Activated gamma-delta T cell (primary cell): ENCODE measurements at places on chromosomes 11 and 22.

DNA sequence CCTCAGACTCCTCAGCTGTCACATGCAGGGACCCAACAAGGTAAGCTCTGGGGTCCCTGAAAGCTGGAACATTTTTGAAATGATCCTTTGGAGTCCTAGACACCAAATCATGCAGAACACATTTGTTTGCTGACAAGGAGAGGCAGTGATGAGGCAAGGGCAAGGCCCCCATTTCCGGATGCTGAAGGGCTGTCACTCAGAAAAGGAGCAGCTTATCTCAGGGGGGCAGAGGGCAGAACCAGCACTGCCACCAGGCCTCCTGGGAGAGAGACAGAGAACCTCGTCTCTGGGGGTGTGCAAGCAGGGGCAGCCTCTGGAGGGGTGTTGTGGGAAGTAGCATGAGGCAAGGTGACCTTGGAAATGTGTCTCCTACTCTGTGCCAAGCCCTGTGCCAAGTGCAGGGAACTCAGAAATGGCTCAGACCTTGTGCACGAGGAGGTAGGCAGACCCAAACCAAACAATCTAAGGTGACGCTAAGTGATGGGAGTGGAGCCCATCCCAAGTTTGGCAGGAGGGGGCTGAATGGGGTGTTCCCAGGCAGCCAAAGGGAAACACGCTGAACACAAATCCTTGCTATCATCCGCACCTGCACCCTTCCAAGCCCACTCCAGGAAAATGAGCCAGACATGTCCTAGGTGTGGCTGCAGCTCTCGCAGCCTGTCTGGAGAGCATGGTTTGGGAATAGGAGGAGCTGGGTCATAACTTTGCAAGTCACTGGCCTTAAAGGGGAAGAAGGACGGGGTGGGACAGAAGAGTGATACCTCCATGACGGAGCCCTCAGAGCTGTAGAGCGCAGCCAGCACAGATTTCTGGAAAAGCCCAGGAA is 94.2 kb downstream of the PDE2A start:
- DNase-seq, result no peak

GRCh38 chr22:24445481-24446259 is 18.3 kb downstream of the ADORA2A start:
- DNase-seq, result no peak

- DNase-seq, result no peak
Measured at GRCh38 chr11:35007277-35007676, 90.9 kb downstream of the PDHX start.

DNA sequence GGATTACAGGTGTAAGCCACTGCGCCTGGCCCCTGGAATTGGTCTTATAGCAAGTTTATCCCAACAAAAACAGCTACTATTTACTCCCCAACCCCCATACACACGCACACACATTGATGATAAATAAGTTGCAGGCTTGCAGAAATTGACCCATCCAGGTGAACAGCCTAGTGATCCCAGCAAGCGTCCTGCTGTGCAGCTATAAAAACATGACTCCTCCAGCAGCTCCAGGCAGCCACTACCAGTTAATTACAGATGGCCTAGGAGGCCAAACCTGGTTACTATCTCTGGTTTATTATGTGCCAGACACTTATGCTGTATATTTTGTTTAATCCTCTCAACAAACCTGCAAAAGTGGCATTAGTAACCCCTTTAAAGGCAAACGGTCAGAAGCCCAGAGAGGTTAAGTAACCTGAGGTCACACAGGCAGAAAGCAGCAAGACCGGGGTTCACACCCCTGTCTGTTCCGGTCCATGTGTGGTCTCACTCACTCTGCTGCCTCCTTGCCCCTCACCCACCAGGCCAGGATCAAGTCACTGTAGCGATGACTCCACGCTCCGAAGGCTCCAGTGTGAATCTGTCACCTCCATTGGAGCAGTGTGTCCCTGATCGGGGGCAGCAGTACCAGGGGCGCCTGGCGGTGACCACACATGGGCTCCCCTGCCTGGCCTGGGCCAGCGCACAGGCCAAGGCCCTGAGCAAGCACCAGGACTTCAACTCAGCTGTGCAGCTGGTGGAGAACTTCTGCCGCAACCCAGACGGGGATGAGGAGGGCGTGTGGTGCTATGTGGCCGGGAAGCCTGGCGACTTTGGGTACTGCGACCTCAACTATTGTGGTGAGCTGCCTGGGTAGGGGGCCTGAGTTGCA is 6.6 kb downstream of the F2 start:
- DNase-seq, result no peak

DNA sequence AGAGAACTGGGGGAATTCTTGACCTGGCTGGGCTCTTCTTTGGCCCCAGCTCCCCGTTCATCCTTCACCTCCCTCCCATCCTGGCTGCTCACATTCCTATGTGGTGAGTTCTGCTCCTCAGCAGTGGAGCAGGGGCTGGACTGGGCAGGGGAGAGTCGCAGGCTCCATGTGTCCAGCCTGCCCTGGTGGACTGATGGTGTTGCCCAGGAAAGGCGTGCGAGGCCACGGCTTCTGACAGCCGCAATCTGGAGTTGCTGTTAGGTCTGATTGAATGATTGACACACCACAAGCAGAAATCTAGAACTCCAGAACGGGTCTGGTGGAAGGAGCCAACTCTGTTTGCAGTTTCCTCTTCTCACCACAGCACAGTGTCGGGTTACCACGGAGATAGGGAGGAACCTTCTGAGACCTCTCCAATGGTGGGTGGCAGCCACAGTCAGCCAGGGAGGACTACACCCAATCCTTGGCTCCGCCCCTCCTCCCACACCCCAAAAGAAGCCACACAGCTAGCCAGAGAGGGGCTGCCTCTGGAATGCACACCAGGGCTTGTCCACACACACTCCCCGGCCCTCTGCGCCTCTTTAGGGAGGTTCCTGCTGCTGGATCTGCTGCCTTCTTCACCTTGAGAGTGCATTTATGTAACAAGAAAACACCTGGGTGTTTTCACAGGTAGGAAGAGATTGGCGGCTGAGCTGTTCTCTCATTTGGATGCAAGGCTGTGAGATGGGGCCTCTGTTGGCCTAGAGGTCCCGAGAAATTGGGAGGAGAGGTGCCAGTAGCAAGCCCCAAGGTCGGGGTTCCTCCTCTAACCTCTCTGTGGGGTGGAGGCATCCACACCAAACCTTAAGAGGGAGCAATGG is 56.4 kb upstream of the CD44 start:
- DNase-seq, result no peak

DNA sequence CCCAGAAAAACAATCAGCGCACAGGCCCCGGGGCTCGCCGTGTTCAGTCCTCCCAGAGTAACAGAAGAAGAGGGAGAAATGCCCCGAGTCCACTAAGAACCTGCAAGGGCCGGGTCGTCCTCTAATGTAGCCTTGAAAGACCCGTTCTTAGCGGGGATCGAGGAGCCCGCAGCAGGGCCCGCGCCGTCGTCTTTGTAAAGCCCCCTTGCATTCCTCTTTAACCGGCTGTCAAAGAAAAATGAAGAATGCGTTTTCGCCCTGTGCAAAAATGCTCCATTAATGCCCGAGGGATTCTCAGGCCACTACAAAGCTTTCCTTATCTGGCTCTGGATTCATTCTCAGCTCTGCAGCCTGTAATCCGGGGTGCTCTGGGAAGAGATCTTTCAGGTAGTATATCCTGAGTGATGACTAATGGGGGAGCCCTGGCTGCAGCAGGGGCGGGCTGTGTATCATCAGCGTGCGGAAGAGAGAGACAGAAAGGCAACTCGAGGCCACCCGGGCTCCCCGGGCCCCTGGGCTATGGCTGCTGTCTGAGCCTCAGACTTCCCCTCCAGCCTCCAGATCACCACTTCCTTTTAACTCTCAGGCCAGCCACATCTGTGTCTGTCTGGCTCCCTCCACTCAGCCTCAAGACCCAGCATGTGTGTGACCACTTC is 78.2 kb downstream of the FBLN1 start:
- no peak for DNase-seq

GRCh38 chr11:68300076-68300830 is 12.1 kb upstream of the LRP5 start:
- DNase-seq, result no peak

- DNase-seq, result no peak
Measured at GRCh38 chr22:45547731-45548130, 45.0 kb downstream of the FBLN1 start.

DNA sequence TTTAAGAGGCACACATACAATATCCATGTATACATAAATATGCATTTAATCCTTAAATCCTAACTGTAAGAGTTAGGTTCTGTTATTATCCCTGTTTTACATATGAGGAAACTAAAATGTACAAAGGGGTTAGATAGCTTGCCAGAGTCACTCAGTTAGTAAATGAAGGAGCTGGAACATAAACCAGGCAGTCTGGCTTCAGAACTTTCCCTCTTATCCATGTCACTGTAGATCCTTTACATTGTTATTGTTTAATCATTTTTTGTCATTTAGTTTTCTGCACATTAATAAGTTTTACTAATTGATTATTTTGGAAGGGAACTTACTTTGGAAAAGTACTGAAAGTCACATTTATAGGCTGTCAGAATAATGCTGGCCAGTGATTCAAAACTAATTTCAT is 282.4 kb downstream of the TMEM135 start:
- no peak for DNase-seq

- DNase-seq, result no peak
Measured at GRCh38 chr22:25482091-25482760, 82.2 kb upstream of the GRK3 start.

DNA sequence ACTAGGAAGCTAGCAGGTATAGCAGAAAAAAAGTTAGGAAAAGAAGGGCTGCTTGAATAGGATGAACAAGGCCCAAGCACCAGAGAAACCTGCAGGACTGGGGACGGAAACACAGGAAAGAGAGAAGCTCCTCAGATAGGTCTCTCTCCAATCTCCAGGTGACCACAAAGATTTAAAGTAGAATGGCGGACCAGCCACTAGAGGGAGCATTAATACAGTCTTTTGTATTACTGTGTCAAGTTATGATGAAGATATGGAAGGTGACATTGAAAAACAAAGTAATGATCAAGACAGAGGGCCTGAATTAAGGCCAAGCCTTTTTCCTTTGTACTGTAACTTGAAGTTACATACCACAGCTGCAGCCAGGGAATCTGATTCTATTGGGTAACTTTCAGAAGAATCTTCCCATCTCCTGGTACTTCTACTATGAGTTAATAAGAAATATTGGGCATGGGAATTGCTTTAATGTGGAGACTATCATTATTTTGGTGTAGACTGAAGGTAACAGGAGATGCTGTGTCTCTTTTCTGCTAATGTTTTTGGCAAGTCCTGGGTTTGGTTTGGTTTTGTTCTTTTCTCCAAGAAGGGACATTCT is 33.8 kb downstream of the OR2AG2 start:
- no peak for DNase-seq

- no peak for DNase-seq
Measured at GRCh38 chr11:103016031-103016430, 60.5 kb upstream of the MMP13 start.

- DNase-seq, result no peak
Measured at GRCh38 chr11:36235750-36236149, 53.5 kb downstream of the COMMD9 start.

- DNase-seq, result no peak
Measured at GRCh38 chr11:45523760-45524159, 141.7 kb downstream of the CHST1 start.

GRCh38 chr22:19079691-19080090 is 42.5 kb downstream of the DGCR2 start:
- DNase-seq, result no peak

DNA sequence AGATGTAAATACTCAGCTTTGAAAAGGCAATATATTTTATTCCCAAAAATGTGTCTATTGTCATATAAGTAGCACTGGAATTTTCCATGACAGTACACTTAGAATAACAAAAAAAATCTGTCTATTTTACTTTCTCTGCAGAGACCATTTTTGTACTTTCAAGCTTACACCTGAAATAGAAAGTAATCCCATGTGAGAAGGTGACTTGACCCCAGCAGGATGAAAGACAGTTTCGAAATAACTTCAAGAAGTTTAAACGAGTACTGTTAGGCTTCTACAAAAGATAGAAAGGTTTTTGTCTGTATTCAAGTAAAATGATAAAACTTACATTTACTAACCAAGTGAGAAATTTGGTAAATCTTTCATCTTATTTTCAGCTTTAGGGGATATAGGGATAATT is 259.9 kb upstream of the CTSC start:
- DNase-seq, result no peak

DNA sequence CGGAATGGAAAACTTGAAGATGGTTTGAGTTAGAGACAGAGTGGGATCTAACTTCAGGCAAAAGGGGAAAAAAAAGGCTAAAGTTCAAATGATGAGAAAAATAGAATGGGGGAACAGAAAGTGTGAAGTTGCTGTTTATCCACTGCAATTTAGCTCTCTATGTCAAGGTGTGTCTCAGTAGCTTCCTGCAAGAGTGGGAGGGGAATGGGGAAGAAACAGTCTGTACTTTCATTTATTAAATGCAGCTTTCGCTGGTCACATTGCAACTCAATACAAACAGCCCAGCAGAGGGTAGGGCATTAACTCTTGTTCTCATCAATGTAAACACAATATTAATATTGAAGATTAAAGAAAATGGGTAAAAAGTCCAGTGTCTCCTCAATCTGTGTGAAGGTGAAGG is 214.7 kb upstream of the SYN3 start:
- DNase-seq, result no peak

DNA sequence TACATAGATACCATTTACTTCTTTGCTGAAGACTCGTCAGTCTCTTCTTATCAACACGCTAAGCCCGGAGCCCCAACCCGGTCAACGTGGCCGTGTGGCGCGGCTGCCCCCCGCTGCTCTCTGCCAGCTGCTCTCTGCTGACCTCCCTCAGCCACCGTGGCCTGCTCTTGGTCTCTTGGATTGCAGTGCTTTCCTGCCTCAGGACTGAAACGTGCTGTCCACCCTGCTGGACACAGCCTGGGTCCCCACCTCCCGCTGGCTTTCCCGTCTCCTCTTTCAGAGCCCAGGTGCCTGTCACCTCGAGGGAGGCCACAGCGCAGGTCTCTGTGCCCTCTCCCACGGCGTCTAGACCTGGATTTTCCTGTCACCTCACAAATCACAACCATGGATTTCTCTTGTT is 388.1 kb upstream of the B3GAT1 start:
- no peak for DNase-seq

DNA sequence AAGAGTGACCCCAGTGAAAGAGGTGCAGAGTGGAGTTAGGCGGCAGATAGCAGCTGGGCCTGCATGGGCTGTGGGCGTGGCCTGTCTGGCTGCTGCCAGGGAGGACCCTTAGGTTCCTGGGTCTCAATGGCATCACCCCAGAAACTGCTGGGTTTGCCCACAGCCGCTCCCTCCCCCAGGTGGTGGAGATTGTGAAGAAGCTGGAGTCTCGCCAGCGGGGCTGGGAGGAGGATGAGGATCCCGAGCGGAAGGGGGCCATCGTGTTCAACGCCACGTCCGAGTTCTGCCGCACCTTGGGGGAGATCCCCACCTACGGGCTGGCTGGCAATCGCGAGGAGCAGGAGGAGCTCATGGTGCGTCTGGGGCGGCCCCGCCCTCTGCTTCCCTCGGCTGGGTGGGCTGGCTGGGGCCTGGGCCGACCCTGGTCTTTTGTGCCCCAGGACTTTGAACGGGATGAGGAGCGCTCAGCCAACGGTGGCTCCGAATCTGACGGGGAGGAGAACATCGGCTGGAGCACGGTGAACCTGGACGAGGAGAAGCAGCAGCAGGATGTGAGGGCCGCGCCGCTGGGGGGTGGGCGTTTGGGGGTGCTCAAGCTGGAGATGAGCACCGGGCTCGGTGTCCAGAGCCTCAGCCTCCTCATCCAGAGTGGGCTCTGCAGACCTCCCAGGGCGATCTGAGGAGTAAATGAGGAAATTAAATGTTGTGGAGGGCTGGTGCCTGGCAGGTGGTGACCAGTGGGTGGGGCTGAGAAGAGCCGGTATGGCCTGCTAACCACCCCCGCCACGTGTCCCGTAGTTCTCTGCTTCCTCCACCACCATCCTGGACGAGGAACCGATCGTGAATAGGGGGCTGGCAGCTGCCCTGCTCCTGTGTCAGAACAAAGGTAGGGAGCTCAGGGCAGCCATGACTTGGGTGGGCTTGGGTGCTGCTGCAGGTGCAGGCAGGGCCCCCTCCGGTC is 15.0 kb downstream of the SART1 start:
- DNase-seq, result no peak
